CD4-positive, alpha-beta T cell treated with Interleukin-21 for 1 hour (primary cell): ENCODE measurements at places on chromosomes 6 and 20.

DNA sequence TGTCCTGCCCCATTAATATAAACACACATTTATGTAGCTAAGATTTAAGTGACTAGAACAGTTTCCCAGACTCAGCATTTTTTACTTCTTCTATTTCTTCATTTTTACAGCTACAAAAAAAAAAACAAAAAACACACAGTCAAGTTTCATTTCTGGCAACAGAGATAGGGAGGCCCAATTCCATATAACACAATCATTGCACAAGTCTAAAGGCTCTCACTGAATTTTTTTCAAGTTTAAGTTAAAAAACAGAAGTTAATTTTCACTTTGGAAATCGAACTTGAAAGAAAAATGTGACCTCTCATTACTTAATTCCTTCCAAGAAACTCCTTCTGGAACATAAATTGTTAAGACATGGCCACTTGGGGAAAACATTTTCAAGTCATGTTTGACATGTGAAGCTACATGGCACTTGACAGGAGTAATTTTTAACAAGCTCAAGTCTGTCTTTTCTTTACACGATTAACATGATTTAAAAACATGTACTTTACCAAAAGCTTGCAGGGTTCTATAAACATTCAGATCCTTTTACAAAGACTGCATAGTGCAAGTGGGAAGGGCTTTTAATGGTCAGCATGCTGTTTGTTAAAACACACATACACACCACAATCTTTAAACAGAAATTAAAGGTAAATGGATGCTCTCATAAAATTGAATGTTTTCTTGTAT, 100.1 kb upstream of the CCDC28A start:
- DNase-seq = no peak

DNA sequence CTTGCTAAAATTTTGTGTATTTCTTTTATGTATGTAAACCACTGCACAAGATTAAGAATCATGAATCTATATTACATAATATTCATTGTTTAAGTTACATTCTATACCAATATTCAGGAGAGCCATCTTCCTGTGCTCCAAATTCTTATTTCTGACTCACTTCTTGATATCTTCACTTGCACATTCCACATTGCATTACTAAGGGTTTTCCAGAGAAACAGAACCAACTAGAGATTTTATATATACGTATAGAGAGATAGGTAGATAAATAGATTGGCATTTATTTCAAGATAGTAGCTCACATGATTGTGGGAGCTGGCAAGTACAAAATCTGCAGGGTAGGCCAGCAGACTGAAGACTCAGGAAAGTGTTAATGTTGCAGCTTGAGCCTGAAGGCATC, 222.2 kb upstream of the PRSS16 start:
- no peak for DNase-seq

GRCh38 chr20:46717818-46718541, 8.5 kb downstream of the SLC2A10 start:
- DNase-seq = no peak

GRCh38 chr6:106620931-106621672, 8.2 kb downstream of the RTN4IP1 start:
- no peak for DNase-seq

GRCh38 chr6:124999105-124999764, 37.0 kb downstream of the RNF217 start:
- DNase-seq = no peak

DNA sequence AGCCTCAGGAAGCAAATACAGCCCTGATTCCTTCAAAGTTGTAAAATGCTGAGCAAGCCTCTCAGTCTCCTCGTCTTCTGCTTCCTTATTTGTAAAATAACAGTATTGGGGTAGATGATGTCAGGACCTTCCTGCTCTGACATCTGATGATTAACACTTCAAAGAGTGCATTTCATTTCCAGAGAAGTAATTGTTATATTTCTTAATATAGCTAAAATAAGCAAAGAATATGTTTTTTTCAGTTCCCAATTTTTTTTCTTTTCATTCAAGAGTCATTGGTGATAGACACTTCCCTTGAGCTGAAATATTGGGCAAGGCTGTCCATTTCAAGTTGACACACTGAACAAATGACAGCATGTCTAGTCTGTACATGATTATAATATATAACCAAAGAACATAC, 53.4 kb downstream of the SLX4IP start:
- no peak for DNase-seq

GRCh38 chr6:38283734-38284362, 355.9 kb downstream of the BTBD9 start:
- DNase-seq = no peak

DNA sequence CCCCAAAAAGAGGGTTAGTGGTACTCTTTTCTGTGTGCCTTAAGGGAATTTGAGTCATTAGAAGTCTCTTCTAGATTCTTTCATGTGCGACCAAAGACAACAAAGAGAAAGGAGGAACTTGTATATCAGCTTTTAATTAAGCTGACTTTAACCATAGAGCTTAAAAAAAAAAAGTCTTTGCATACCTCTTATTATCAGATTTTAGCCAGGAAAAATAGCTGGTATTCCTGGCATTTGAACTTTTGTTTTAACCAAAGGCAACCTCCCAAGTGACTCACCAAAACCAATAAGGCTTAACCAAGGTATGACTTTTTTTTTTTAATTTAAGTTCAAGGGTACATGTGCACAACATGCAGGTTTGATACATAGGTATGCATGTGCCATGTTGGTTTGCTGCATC, 375.0 kb downstream of the CDC5L start:
- no peak for DNase-seq

DNA sequence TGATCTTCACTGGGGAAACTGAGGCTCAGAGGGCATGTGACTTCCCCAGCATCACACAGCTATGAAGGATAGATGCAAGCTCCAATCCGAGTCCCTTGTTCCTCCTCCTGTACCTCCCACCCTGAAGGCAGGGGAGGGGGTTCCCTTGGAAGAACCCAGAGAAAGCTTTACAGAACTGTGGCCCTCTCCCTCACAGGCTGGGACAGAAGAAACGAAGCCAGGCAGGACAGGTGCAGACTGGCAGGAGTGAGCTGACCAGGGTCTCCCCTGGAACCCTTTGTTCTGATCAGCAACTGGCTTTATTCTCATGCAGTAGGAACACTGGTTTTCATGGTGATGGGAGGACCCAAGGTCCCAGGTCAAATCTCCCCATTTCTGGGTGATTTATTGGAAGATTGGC, 90.2 kb downstream of the TMEM242 start:
- no peak for DNase-seq

- no peak for DNase-seq
Observed at GRCh38 chr6:11386323-11386722, 151.2 kb upstream of the TMEM170B start.

DNA sequence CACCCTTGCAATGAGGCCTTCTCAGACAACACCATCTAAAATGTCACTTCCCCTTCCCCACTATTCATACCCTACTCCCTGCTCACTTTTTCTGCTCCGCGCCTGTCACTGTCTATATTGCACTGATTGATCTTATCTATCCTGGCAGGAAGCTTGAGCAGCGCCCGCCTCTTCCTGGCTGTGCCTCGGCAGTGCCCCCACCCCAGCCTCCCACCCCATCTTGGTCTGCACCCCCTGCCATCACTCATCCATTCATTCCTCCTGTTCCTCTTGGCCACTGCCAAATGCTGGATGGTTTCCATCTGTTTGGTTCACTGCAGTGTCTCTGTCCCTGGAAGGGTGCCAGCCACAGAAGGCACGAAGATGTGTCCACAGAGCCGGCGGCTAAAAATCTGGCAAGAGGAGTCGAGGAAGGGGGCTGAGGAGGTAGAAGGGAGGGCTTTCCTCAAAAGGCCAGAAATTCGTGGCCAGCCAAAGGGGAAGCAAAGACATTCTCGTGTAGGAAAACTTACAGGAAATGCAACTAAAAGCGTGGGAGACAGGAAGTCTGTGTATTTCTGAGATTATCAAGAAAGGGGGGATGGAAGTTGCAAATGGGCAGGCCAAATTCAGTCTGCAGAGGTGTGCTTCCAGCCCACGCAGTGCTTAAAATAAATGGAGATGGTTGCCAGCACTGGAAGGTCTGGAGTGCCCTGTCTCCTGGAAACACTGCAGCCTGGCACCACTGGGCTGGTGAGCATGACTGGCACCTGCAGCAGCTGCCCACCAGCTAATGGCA, 27.6 kb downstream of the SYNJ2 start:
- DNase-seq = peak; percentile 32

DNA sequence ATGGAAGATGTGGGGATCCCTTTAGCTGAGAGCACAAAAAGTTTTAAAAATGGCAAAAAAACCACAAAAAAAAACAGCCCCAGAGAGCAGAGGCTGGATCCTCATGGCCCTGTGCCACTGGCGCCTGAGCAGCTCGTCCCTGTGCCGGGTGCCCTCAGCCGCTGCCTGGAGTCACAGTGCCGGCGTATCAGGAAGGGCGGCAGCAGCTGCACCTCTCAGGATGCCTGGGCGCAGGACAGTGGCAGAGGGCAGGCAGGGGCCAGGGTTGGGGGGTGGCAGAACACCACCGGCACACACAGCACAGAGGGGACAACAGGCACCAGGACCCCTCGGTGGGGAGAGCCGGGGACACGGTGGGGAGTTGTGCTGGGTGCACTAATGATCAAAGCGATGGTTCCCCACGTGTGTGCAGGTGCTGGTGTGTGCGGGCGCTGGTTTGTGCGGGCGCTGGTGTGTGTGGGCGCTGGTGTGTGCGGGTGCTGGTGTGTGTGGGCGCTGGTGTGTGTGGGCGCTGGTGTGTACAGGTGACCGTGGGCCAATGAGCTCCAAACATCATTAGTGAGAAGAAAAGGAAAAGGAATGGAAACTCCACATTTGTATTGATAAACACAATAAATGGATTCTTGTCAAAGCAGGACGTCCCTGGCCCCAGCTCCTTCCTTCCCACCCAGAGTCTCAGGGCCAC, 1.5 kb upstream of the FRMD1 start:
- no peak for DNase-seq

GRCh38 chr6:43035495-43036194, 14.2 kb downstream of the RRP36 start:
- no peak for DNase-seq

- DNase-seq = no peak
Observed at GRCh38 chr6:123619156-123619555, 17.6 kb downstream of the TRDN start.

DNA sequence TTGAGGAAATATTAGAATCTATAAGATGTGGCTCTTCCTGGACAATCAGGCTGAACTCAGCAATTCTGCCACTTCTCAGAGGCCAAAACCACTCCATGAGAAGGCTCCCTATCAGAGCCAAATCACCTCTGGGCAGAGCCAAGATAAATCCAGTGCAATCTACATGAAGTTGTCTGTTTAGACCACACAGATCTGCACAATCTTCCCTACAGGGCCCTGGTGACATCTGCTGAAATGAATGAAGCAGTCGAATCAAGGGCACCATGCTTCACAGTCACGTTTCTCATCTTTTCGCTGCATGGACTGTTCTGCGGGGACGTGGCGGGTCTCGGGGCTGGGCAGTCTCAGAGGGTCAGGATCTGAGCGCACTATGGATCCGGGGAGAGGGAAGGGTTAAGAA, 60.1 kb upstream of the CD93 start:
- no peak for DNase-seq

GRCh38 chr6:82331031-82331773, 32.4 kb upstream of the TPBG start:
- DNase-seq = no peak

GRCh38 chr6:149076355-149076734, 241.2 kb upstream of the TAB2 start:
- no peak for DNase-seq

- no peak for DNase-seq
Observed at GRCh38 chr6:22045261-22045912, 251.4 kb downstream of the PRL start.

- DNase-seq = no peak
Observed at GRCh38 chr6:79808921-79809320, 138.4 kb downstream of the ELOVL4 start.

GRCh38 chr6:37967651-37968050, 148.1 kb downstream of the ZFAND3 start:
- DNase-seq = no peak

DNA sequence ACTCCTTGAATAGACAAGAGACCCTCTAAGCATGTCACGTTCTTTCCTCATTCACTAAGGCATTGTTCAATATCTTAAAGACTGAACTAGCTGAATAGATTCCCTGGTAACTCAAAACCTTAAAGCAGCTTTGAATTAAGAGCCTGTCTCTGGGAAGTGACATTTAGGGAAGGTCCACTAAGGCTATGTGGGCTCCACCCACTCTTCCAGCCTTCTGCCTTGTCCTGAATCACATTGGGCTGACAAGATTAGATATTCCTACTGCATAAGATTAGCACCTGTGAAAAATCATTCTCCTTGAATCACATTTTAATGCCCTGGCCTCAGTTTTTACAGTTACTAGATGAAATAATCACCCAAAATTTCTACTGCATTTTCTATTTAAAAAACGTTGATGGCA, 36.3 kb downstream of the CLIC5 start:
- DNase-seq = no peak

DNA sequence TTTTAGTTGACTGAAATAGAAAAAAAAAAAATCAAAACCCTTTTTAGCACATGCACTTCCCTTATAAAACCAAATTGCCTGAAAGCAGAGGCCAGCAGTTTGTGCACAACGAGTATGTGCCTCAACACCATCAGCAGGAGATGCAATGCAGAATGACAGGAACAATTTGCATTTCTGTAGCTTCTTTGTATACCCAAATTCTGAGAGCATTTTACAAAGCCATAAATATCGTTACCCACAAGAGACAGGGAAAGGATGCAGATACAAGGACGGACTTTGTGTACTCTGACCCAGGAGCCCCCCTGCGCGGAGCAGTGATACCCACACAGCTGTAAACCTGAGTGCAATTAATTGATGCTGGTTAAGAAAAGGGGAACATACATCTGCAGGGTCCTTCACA, 285.6 kb downstream of the PRKN start:
- no peak for DNase-seq

GRCh38 chr20:20333866-20334265, 34.0 kb upstream of the INSM1 start:
- DNase-seq = no peak

GRCh38 chr20:43124241-43124640, 65.5 kb downstream of the PTPRT start:
- no peak for DNase-seq

DNA sequence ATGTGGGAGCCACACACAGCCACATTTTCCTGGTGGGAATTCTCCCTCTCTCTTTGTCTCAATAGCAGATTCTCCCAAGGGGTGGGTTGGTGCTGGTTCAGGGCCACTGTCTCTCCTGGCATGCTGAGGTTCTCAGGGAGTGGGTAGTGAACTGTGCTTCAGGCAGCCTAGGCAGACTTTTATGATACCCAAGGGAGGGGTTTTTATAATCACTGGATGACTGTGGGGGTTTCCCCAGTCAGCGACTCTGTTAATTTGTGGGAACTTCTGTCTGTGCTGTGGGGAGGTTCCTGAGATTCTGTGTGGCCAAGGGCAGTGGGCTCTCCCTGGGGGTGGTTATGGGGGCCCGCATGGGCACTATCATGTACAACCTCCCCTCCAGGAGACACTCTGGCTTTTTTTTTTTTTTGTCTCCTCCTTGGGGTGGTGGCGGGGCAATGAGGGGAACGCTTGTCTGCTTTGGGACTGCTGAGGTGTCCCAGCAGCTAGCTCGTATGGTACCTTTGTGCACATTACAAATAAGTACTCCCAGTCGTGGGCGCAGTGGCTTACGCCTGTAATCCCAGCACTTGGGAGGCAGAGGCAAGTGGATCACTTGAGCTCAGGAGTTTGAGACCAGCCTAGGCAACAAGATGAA, 10.0 kb downstream of the PTK7 start:
- no peak for DNase-seq
